Naive B cell (primary cell): ENCODE measurements at places on chromosomes 1 and 21. TPM values are rescaled to one million over a fixed set of nuclear protein-coding genes. Genes with fewer than 3 reads are reported as not detected.

GABPA gene
- polyA plus RNA-seq: 21.2 TPM

TMEM59 gene
- 394 TPM for polyA plus RNA-seq

GRCh38 chr1:244303610-244303969 lies 148.1 kb downstream of the ADSS2 start:
- DNase-seq: no peak

DNA sequence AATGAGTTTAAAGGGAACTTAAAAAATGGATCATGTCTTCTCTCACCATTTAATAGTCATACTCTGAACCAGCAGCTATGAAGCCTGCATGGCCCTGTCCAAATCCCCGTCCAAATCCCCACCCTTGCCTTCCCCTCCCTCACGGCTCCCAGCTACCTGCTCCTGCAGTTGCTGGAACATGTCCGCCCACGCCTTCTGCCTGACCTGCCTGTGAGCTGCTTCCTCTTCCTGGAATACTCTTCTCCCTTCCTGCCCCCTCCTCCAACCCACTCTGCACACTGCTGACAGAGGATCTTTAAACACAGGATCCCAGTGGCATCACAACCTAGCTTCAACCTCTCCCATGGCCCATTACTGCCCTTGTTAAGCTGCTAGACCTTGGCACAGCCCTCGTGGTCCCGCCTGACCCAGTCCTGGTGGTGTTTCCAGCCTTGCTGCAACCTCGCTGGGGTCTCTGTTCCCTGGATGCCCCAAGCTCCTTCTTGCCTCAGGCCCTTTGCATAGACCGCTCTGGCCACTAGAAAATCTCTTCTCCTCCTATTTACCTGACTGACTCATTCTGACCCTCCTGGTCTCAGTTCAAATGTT lies 118.3 kb downstream of the PTPRU start:
- DNase-seq: no peak

OSCP1 gene
- polyA plus RNA-seq: not detected

ITLN2 gene
- polyA plus RNA-seq: not detected

DNA sequence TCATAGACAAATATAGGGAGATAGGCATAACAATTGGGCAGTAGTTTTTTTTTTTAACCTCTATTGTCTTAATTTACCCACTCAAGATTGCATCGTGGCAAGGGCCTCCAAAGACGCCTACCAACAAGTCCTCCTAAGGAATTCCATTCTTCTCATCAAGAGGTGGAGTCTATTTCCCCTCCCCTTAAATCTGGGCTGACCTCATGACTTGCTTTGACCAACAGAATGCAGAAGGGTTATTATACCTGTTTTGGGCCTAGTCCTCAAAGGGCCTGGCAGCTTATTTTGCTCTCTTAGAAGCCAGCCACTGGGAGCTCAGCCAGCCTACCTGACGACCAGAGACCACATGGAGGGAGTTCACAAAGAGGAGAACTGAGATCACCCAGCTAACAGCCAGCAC lies 92.3 kb downstream of the COQ8A start:
- no peak for DNase-seq

DNA sequence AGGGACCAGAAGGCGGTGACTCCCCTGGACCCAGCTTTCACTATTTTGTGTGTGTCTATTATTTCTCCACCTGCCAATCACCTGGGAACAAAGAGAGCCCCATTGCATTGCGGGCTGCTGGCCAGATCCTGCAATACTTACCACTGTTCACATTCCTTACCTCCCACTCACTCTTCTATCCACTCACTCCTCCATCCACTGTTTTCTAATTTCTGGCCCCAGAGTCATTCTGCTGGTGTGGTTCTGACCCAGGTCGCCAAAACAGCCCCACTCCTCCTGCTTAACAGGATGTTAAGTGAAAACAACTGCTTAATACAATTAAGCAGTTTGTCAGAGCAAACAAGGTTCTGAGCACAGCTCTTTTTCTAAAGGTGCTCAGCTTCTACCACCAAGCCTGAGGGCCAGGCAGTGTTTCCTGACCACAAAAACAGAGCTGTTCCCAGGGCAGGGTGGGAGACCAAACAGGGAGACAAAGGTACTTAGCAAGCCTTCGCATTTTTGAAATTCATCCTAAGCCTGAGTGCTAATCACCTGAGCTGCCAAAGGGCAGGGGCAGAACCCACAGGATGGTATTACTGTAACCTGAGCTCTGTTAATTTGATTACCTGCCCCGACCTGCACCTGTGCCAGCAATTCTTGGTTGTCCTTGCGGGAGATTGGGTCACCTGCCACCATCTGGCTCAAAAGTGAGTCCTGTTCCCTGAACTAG lies 38.5 kb upstream of the EFCAB14 start:
- DNase-seq: no peak

PTGS2 gene
- not detected for polyA plus RNA-seq

DNA sequence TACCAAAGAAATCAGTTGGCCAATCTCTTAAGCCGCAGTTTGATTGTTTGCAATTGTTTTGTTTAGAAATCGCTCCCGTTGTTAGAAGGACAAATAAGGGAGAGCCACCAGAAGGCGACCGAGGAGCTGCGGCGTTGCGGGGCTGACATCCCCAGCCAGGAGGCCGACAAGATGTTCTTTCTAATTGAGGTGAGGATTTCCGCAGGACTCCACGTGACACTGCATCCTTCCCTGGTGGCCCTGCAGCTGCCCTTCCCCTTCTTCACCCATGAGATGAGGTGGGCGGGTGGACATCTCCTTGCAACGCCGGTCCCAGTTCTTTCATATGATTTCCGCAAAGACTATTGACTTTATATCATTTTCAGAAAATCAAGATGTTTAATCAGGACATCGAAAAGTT lies 27.2 kb upstream of the MX1 start:
- DNase-seq: no peak

DNA sequence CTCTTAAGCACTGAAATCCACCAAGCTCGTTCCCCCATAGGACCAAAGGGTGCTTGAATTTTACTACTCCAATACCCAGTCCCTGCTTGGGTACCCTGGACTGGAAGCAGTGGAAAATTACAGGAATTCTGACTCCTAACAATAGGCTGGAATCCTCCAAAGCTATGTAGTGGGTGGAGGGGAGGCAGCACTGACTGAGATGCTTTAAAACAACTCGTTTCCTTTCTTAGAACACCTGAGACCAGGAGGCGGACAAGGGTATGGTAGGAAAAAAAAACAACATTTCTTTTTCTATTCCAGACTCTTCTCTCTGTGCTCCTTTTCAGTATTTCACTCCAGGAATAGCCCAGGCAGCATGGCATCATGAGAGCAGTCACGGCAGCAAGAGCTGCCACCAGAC lies 2.3 kb downstream of the PEF1 start:
- DNase-seq: no peak

MATN1 gene
- polyA plus RNA-seq: 0.39 TPM

TRIM45 gene
- not detected for polyA plus RNA-seq

- no peak for DNase-seq
These were observed 172.9 kb downstream of the DISC1 start for GRCh38 chr1:231799363-231799986.

DNA sequence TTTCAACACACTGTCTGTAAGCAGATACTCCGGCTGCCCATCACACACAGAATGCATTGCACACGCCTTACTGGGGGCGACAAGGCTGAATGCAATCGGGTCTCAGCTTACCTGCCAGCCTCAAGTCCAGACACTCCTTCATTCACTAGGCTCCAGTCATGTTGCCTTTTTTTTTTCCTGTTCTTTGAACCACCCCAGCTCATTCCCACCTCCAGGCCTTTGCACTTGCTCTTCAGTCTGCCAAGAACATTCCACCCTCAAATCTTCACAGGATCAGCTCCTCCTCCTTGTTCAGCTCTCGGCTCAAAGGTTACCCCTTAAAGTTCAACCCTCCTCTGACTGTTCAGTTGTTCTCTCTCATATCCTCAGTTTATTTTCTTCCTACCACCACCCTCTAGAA lies 181.9 kb upstream of the ESRRG start:
- DNase-seq: no peak

NBPF6 gene
- polyA plus RNA-seq: not detected

- no peak for DNase-seq
These were observed 43.4 kb downstream of the RALGPS2 start for GRCh38 chr1:178768423-178768822.

DNA sequence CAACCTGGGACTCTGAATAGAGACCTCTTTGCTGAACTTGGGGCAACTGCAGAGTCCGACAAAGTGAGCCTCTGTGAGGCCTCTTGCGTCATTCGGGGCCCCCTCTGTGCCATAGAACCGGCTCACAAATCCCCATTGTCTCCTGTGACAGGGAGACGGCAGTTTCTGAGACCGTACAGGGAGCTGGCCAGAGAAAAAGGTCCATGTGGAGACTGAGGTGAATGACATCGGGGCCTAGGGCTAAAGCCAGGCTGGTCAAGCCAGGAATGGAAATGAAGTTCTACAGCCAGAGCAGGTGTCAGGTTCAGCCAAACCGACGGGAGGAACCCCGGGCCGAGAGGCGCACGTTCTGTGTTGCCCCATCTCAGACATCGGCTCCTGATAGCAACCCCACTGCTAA lies 37.1 kb upstream of the TRIM67 start:
- no peak for DNase-seq

DNA sequence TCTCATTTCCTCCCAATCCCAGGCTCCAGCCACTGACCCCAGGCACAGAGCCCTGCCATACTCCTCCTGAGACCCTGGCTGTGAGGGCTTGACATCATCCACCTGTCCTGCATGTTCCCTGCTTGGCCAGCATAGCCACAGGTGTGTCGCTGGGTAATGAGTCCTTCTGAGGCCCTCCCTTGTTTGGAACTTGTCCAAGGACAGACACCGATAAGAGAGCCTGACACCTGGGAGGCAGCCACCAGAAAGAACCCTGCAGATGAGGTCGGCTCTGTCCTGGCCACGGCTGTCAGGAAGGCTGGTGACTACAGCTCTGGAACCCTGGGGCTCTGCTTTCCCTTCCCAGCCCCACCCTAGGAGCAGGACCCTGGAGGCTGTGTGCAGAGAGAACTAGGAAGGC lies 34.6 kb downstream of the TMEM63A start:
- no peak for DNase-seq

GRCh38 chr1:177592624-177593023 lies 377.2 kb downstream of the SEC16B start:
- DNase-seq: no peak

GRCh38 chr1:13590486-13590885 lies 6.9 kb downstream of the PDPN start:
- DNase-seq: no peak

GRCh38 chr1:148290881-148291280 lies 138.8 kb upstream of the NBPF11 start:
- DNase-seq: no peak

DNA sequence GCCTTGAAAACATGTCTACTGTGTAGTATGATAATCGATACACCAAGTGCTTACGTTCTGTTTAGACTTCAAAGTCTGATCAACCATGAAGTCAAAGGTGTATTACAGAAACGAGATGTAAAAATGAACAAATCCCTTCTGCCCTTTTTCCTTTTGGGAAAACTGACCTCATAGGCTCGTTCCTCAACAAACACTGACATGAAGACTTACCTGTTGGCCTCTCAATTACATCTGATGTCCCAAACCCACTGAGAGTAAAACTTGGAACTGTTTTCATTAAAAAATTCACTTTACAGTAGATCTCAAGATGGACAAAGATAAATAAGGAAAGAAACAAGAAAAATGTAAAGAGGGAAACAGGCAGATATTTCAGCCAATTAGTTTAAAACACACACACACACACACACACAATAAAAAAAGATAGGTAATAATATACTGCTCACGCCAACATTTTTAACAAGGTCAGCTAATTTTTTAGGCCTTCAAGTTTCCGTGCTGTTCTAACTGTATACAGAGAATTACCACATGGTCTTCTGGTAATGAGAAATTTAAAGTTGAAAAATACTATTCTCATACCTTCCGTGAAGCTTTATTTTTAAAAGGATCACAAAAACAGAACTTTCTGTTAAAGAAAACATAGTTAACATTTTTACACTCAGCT lies 2.1 kb downstream of the HMGN1 start:
- no peak for DNase-seq

DNA sequence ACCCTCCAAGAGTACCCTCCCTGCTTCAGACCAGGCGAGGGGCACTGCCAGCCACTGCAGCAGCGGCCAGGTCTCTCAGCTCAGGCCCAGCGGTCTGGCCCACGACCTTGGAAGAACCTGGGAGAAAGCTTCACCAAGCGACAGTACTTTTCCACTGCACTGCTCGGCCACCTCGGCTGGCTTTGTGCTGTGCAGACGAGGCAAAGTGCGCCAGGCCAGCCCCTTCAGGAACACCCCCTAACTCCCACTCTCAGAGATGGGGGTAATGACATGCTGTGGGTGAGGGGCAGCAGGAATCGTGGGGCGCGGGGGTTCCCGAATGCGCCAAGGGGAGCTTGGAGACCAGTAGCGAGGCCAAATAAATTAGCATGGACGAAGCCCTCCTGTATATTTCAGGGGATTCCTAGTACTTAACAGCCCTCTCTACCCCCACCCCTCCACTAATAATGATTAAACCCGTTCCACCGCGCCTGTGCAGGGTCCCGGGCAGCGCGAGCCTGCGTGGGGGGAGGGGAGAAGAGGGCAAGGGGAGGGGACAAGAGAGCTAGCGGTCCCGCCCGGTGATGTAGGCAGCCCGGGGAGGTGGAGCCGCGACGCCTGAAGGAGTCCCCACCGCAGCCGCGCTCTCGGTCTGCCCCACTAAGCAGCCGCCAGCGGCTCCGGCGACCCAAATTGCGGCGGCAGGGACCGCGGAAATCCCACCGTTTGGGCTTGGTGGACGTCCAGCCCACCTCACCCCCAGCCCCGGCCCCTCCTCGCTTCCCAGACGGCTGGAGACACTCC lies at the start of gene FAM43B:
Gene FAM43B, plus strand, starts transcription at position 629 of the 783 bp plus-strand sequence. CDS start 401 bp downstream, outside the sequence.
- DNase-seq: no peak

ERICH3 gene
- not detected for polyA plus RNA-seq

DNA sequence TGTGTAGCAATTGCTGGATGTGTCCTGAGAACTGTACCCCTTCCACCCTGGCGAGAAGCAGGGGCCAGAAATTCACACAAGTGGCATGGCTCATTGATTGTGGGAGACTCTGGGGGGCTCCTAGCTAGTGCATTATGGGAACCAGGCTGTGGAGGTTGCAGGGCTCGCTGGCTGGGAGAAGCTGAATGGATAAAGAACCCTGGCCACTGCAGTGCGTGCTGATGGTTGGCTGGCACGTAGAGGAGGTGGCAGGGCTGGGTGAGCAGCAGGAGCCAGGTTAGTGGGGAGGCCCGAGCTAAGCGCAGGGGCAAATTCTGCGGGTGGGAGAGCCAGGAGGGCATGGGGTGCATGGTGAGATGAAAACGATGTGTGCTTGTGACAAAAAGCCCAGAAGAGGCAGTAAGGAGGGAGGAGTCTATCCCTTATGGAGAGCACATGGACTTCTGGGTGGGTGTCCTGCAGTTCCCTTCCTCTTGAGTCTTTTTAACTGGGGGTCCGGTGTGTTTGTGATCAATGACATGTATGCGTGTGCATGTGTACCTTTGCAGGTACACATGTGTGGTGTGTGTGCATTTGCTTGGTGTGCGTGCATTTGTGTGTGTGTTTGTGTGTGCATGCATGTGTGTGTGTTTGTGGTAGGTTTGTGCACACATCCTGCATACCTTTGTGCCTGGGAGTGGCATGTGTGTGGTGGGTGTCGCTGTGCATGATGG lies 3.6 kb downstream of the GUK1 start:
- DNase-seq: no peak
